ENCODE measurements at places on chromosomes 13 and 19.

- no peaks in the 10 kb centered on the region for H3K27me3 ChIP-seq
- no peak for DNase-seq
- no peaks in the 10 kb centered on the region for H3K4me1 ChIP-seq
- no peak overlapping the region for H3K27ac ChIP-seq
These were observed 10.5 kb upstream of the TDRD12 start for GRCh38 chr19:32709032-32709431.

- H3K4me3 ChIP-seq = no peak overlapping the region
- H3K27ac ChIP-seq = no peak overlapping the region
- peaks cover 6% of the 10 kb centered on the region for H3K4me1 ChIP-seq
- no peak for DNase-seq
These were observed 29.2 kb upstream of the GARRE1 start for GRCh38 chr19:34224996-34225658.

DNA sequence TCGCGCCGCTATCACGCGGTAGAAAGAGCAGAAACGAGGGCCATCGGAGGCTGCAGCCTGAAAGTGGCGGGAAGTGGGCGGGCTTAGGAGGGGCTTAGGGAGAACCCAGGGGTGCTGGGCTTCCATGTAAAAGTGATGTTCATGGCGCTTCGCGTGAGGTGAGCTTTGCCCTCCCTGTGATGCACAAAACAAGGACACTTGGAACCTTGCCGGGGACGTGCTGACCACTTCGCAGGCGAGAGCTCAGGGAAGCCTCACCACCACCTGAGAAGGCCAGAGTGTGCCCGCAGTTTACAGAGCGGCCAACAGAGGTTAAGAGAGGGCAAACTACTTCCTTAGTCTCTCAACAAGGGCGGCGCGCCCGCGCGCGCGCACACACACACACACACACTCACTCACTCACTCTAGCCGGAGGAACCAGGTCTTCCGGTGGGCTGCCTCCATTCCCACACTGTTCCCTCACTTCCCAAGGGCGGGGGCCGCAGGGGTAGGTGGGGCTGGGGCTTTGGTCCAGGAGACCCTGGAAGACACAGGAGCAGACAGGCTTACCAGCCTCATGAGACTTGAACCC lies 651 bp downstream of the GAPDHS start:
- no peaks in the 10 kb centered on the region for H3K4me1 ChIP-seq
- no peak overlapping the region for H3K27ac ChIP-seq
- DNase-seq = no peak
- no peak overlapping the region for H3K4me3 ChIP-seq
- H3K27me3 ChIP-seq = no peaks in the 10 kb centered on the region
- no peaks in the 10 kb centered on the region for H3K36me3 ChIP-seq

DNA sequence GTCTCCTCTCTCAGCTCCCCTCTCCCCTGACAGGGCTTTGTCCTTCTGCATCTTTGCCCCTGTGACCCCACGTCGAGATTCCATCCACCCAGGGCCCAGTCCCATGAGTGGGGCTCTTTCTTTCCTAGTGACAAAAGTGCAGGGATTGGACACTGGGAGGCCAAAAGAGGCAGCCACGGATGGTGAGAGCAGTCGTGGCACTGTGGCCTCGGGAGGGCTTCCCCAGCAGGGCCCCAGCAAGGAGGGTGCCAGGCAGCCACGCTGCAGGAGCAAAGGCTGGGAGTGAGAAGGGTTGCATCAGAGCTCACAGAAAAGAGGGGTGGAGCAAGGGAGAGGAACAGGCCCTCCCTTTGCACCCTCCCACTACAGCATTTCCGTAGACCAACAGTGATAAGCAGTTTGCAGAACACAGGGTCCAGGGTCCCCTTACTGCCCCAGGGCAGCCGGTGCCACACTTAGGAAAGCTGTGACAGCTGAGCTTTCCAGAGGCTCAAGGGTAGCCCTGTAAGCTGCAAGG lies 4.9 kb downstream of the ZSCAN1 start:
- H3K27ac ChIP-seq = no peak overlapping the region
- H3K36me3 ChIP-seq = peaks cover 19% of the 10 kb centered on the region
- H3K4me3 ChIP-seq = no peak overlapping the region
- no peak for DNase-seq
- H3K27me3 ChIP-seq = no peaks in the 10 kb centered on the region

DNA sequence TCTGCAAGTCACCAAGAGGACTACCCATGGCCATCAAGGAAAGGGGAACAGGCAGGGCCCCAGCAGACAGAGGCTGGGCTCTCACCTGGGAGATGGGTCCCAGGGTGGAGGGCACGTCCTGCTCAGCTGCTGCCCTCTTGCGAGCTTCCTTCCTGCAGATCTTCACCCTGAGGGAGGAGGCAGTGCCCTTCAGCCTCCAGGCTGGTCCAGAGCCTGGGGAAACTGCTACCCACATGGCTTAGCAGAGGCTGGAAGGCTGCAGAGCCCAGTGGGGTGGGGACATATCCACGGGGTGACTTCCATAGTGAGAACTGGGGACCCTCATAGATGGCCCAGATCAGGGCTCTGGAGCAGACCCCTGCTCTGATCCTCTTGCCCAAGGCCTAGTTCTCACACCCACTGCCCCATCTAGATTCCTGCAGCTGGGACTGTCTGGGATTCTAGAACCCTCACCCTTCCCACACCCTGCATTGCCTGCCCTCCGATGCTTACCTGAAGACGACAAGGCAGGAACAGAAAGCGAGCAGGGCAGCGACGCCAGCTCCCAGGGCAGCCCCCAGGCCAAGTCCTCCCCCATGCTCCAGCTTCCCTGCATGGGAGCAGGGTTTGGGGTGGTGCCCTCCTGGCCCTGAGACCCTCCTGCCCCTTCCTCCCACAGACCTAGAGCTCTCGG lies 9.0 kb downstream of the SIGLEC11 start:
- no peak overlapping the region for H3K27ac ChIP-seq
- peaks cover 23% of the 10 kb centered on the region for H3K4me1 ChIP-seq
- no peak overlapping the region for H3K4me3 ChIP-seq
- DNase-seq = no peak
- no peaks in the 10 kb centered on the region for H3K36me3 ChIP-seq
- no peaks in the 10 kb centered on the region for H3K27me3 ChIP-seq

- DNase-seq = peak; percentile 17
- H3K36me3 ChIP-seq = peaks cover 19% of the 10 kb centered on the region
- no peak overlapping the region for H3K27ac ChIP-seq
- H3K4me3 ChIP-seq = no peak overlapping the region
These were observed 28.4 kb downstream of the TMTC4 start for GRCh38 chr13:100646030-100646673.

- DNase-seq = no peak
- H3K27ac ChIP-seq = no peak overlapping the region
- peak overlapping the region; percentile 83 for H3K4me3 ChIP-seq
- H3K27me3 ChIP-seq = no peaks in the 10 kb centered on the region
- H3K4me1 ChIP-seq = peaks cover 17% of the 10 kb centered on the region
These were observed 4.1 kb downstream of the POP4 start for GRCh38 chr19:29610213-29610573.

DNA sequence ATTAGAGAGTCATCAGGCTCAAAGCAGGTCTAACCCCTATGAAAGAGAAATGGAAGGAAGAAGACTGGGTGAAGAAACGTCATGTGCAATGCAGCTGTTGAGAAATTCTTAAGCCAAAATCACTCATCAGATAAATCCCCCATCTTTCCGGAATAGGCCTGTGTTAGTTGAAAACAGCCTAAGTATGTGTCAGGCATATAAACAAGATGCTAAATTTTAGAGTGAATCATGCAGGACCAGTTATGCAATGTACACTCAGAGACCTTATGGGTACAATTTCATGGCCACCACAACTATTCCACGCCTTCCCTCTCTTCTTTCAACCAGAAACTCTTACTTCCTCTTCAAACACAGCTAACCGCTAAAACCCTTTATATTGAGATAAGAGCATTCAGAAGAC lies 717.7 kb upstream of the ATXN8OS start:
- no peak overlapping the region for H3K27ac ChIP-seq
- H3K4me3 ChIP-seq = no peak overlapping the region
- H3K27me3 ChIP-seq = no peaks in the 10 kb centered on the region
- no peak for DNase-seq
- H3K36me3 ChIP-seq = no peaks in the 10 kb centered on the region

- H3K4me1 ChIP-seq = no peaks in the 10 kb centered on the region
- no peak overlapping the region for H3K4me3 ChIP-seq
- no peak overlapping the region for H3K27ac ChIP-seq
- H3K36me3 ChIP-seq = no peaks in the 10 kb centered on the region
- no peak for DNase-seq
These were observed 591.7 kb downstream of the GPC6 start for GRCh38 chr13:93818345-93818744.

- H3K4me1 ChIP-seq = peaks cover 10% of the 10 kb centered on the region
- no peak overlapping the region for H3K27ac ChIP-seq
- H3K36me3 ChIP-seq = peaks cover 4% of the 10 kb centered on the region
- no peak overlapping the region for H3K4me3 ChIP-seq
These were observed 312.5 kb downstream of the DCLK1 start for GRCh38 chr13:35818633-35819067.

All from neural crest cell (in vitro differentiated cells).